ENCODE measurements at places on chromosomes 4 and X. TPM values are rescaled to one million over a fixed set of nuclear protein-coding genes. Genes with fewer than 3 reads are reported as not detected.
A peak's percentile ranks its signal among the peaks of the same experiment; 100 is the strongest.

Gene RAB40A
- not detected for total RNA-seq

Gene PRDM8
- total RNA-seq: 0.69 TPM

Gene CLDN22
- total RNA-seq: not detected

Gene LPAR4
- not detected for total RNA-seq

Gene TBX22
- not detected for total RNA-seq

GRCh38 chr4:160299608-160300007 is 1196.7 kb downstream of the RAPGEF2 start:
- H3K4me3 ChIP-seq: no peak overlapping the region
- no peaks in the 10 kb centered on the region for H3K27me3 ChIP-seq
- no peaks in the 10 kb centered on the region for H3K36me3 ChIP-seq
- DNase-seq: no peak
- no peak overlapping the region for H3K27ac ChIP-seq
- H3K4me1 ChIP-seq: no peaks in the 10 kb centered on the region

DNA sequence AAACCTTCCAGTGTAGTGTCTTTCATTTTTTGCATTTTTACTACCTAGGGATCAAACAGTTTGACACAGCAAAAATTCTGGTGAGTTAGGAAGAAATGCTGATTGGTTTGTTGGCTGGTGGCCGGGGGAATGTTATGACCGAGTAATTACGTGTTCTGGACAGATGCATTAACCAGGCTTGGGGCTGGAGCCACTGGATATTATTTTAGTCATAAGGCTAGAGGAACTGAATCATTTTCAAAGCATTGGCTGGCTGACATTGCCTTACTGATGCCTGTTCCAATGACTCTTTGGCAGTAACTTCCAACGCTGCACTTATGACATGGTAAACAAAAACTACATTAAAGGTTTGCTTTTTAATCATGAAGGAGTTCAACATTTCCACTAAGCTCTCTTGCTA is 84.6 kb downstream of the FBXO8 start:
- H3K27ac ChIP-seq: no peak overlapping the region
- no peak overlapping the region for H3K4me3 ChIP-seq
- no peaks in the 10 kb centered on the region for H3K36me3 ChIP-seq
- H3K4me1 ChIP-seq: no peaks in the 10 kb centered on the region
- no peaks in the 10 kb centered on the region for H3K27me3 ChIP-seq

DNA sequence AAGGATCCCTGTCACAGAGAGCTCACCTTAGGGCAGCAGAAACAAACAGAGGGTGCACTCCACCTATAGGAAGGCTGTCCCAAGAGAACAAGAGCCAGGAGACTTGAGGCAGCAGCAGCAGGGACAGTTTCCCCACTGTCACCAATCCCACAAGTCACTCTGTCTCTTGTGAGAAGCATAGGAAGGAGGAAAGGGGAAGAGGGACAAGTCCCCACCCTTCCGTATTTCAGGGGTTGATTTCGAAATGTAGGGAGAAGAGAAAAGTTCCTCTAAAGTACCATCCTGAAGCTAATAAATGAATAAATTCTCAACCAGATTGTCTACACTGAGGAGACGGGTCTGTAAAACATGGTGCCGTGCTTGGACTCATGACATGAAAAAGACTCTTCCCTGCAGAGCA is 9.5 kb upstream of the TLR8 start:
- H3K27me3 ChIP-seq: no peaks in the 10 kb centered on the region
- no peaks in the 10 kb centered on the region for H3K36me3 ChIP-seq
- DNase-seq: no peak
- no peak overlapping the region for H3K4me3 ChIP-seq
- H3K4me1 ChIP-seq: no peaks in the 10 kb centered on the region
- H3K27ac ChIP-seq: no peak overlapping the region

DNA sequence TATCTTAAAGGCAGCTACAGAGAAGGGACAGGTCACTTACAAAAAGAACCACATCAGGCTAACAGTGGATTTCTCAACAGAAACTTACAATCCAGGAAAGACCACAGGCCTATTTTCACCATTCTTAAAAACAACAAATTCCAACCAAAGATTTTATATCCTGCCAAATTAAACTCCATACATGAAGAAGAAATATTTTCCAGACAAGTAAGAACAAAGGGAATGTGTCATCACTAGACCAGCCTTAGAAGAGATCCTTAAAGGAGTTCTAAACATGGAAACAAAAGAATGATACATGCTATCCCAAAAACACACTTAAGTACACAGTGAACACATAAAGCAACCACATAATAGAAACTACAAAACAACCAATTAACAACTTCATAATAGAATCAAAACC is 105.6 kb downstream of the ANXA10 start:
- H3K27me3 ChIP-seq: no peaks in the 10 kb centered on the region
- no peak for DNase-seq
- H3K36me3 ChIP-seq: no peaks in the 10 kb centered on the region
- H3K27ac ChIP-seq: no peak overlapping the region
- no peaks in the 10 kb centered on the region for H3K4me1 ChIP-seq

GRCh38 chr4:165326831-165327210 is 648 bp upstream of the MSMO1 start:
- peak overlapping the region; percentile 62 for H3K27ac ChIP-seq
- H3K36me3 ChIP-seq: no peaks in the 10 kb centered on the region
- no peaks in the 10 kb centered on the region for H3K27me3 ChIP-seq
- H3K4me1 ChIP-seq: peaks cover 10% of the 10 kb centered on the region

GRCh38 chr4:32574803-32575202 is 1854.6 kb downstream of the PCDH7 start:
- no peak for DNase-seq
- H3K4me1 ChIP-seq: no peaks in the 10 kb centered on the region
- no peak overlapping the region for H3K4me3 ChIP-seq

DNA sequence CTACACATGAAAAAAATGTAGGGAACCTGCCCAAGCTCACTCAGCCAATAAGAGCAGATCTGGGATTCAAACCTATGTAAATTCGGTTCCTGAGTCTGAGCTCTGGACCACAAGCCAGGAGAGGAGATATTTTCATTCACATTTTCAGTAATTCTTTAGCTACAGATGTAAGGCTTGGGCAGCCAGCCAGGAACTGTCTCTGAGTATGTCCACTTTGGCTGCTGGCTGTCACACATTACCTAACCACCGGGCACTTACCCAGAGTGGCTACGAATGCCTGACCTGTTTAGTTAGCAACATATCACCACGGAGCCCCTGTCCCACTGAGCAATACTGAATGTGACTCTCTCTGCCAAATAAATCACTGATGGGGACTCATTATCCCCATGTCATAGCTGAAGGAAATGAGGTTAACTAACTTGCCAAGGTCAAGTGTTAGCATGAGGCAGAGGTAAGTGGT is 15.3 kb downstream of the USP46 start:
- no peak overlapping the region for H3K4me3 ChIP-seq
- H3K27me3 ChIP-seq: no peaks in the 10 kb centered on the region
- no peaks in the 10 kb centered on the region for H3K36me3 ChIP-seq
- H3K4me1 ChIP-seq: peaks cover 43% of the 10 kb centered on the region
- peak; percentile 78 for DNase-seq

DNA sequence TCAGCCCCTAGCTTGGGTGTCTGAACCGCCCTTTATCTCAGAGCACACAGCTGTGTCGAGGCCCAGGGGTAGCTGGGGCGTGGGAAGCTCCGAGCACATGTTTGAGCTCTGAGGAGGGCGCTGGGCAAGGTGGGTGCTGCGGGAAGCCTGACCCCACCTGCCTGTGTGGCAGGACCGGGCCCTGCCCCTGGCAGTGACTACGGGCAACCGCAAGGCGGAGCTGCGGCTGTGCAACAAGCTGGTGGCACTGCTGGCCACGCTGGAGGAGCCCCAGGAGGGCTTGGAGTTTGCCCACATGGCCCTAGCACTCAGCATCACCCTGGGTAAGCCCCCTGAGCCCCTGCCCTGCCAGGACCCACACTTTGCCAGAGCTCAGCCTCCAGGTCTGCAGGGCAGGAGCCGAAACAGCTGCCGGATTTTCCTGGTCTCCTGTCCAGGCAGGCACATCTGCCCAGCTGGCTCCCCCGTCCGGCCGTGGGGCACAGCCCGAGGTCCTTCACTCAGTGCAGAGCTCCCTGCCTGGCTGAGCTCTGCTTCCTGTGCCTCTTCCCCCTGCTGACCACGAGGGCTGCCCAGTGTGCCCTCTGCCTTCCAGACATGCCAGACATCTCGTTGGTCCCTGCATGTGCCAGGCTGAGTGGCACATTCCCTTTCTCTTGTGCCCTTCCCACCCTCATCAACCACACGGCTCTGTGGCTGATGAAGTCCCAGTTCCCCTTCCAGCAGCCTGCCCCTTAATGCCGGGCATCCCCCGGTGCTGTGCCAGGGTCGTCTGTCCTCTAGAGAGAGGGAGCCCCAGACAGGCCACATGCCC is 33.2 kb upstream of the HTRA3 start:
- no peaks in the 10 kb centered on the region for H3K27me3 ChIP-seq
- peaks cover 17% of the 10 kb centered on the region for H3K36me3 ChIP-seq
- no peak overlapping the region for H3K27ac ChIP-seq

DNA sequence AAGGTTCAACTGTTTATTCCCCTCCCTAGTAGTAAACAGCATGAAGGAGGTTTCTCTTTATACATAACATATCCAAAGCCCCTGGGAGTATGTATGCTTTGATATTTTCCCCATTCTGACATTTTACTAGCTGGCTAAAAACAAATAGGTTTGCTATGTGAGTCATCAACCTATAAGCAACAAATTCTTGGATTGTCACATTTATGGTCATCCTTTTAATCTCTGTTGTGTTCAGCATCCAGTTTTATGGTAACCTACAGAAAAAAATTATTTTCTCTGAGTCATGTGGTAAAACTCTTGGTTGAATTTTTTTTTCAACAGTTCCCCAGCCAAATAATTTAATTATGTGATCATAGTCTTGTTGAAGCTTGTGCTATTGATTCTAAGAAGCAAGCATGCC is 734.1 kb downstream of the ADGRL3 start:
- H3K27me3 ChIP-seq: no peaks in the 10 kb centered on the region
- no peak overlapping the region for H3K27ac ChIP-seq
- H3K4me3 ChIP-seq: no peak overlapping the region
- H3K4me1 ChIP-seq: no peaks in the 10 kb centered on the region

All from psoas muscle (tissue), 8 donors.